ENCODE measurements at places on chromosomes 13 and 19. TPM values are rescaled to one million over a fixed set of nuclear protein-coding genes. Genes with fewer than 3 reads are reported as not detected.
A peak's percentile ranks its signal among the peaks of the same experiment; 100 is the strongest.

- no peak for DNase-seq
Measured at GRCh38 chr13:61900033-61900432, 484.4 kb upstream of the PCDH20 start.

- DNase-seq, result no peak
Measured at GRCh38 chr13:78657699-78658629, 991 bp downstream of the OBI1 start.

GRCh38 chr19:40691421-40692211 lies 1.2 kb upstream of the NUMBL start:
- DNase-seq, result no peak

GRCh38 chr13:36918246-36919131 lies 1.5 kb downstream of the SMAD9 start:
- peak; percentile 73 for DNase-seq

GRCh38 chr13:40187324-40187795 lies 479.1 kb downstream of the FOXO1 start:
- DNase-seq, result no peak

DNA sequence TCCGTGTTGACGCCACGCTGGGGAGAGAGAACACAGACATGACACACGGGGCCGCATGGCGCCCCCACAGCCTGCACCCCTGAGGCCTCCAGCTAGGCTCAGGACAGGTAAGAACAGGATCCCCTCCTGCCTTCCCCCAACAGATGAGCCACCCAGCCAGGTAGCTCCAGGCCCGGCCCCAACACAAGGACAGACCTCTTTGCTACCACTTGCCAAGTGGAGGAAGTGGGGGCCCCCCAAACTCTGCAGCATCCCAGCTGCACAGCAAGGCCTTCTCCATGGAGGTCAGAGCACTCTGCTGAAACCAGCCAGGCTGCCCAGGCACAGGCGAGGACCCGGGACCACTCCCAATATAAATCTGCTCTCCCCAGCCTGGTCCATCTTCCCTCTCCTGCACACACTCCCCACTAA lies 31.5 kb downstream of the PEPD start:
- DNase-seq, result peak; percentile 16

DNA sequence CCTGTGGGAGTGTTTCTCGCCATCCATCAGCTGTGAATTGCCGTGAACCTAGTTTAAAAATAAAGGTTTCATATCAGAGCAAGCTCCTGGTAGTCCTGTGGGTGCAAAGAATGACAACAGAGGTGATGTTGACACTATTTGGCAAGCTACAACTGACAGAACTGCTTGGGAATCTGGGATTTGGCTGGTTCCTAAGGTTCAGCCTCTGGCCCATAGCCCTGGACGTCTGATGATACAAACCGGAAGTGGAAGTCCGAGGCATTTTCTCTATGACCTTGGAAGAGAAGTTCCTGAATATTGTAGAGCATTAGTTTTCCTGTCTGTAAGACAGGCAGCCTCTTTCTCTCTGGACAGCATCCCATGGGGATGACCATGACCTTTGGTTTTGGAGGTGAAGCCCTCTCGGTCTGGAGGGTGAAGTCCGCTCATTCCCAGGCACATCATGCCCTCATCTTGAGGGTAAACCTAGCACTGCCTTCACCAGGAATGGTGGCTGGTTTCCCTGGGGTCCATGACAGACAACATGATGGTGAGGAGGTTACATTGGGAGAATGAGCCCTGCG lies 29.1 kb downstream of the GATAD2A start:
- DNase-seq, result no peak

DNA sequence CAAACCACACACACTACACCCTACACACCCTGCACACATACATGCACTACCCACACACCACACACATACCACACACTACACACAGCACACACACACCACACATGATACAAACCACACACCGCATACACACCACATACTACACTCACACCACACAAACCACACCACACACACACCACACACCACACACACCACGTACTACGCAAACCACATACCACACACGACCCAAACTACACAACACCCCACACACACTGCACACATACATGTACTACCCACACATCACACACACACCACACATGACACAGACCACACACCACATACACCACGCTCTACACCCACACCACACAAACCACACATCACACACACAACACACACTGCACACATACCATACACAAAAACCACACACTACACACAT lies 6.6 kb downstream of the MAG start:
- DNase-seq, result no peak

DNA sequence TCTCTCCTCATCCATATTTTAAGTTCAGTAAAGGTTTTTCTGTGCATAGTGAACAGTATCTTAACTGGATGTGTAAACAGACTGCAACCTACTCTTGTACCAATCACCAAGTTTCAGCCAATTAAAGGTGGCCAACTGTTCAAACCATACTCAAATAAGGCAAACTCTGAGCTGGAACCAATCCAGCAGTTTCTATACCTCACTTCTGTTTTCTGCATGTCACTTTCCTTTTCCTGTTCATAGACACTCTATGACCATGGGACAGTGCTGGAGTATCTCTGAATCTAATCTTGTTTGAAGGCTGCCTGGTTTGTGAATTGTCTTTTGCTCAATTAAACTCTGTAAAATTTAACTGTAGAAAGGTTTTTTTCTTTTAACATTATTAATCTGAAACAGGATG lies 470.3 kb upstream of the SLITRK6 start:
- DNase-seq, result no peak

WDR87 gene
- not detected for total RNA-seq

- no peak for DNase-seq
Measured at GRCh38 chr13:77820431-77821149, 98.0 kb downstream of the EDNRB start.

GRCh38 chr19:33921165-33921564 lies 124.5 kb downstream of the KCTD15 start:
- no peak for DNase-seq

- peak; percentile 68 for DNase-seq
Measured at GRCh38 chr19:42066075-42066754, 3.8 kb downstream of the GRIK5 start.
